ENCODE measurements at places on chromosomes 5 and 9.

DNA sequence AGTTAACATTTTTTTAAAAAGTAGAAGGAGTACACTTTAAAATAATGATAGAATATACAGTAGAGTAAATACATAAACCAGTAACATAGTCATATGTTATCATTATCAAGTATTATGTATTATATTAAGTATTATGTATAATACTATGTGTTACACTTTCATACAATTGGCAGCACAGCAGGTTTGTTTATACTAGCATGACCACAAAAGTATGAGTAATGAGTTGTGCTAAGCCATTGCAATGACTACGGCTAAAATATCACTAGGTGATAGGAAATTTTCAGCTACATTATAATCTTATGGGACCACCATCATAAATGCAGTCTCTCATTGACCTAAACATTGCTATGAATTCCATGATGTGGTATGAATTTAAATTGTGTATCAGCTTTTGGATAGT, 506.0 kb downstream of the HTR1A start:
- DNase-seq: no peak

- DNase-seq: no peak
Observed at GRCh38 chr9:8600914-8601680, 801.5 kb upstream of the DMAC1 start.

- DNase-seq: no peak
Observed at GRCh38 chr9:123551734-123552133, 195.7 kb downstream of the CRB2 start.

- no peak for DNase-seq
Observed at GRCh38 chr5:167305591-167306213, 985.7 kb upstream of the WWC1 start.

- no peak for DNase-seq
Observed at GRCh38 chr5:166166071-166166470, 2125.4 kb upstream of the WWC1 start.

DNA sequence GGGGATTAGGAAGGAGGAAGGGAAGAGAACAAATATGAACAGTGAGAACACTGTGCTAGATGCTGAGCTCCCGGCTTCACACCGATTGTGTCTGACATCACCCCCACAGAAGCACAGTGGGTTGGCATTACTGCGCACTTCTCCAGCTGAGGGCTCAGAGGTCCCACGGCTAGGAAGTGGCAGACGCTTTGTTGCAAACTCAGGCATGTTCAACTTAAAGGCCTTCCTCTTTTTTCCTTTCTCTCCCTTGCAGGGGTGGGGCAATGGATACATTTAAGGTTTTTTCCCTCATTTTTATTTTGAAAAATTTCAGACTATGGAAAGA, 15.5 kb upstream of the SHB start:
- DNase-seq: no peak

DNA sequence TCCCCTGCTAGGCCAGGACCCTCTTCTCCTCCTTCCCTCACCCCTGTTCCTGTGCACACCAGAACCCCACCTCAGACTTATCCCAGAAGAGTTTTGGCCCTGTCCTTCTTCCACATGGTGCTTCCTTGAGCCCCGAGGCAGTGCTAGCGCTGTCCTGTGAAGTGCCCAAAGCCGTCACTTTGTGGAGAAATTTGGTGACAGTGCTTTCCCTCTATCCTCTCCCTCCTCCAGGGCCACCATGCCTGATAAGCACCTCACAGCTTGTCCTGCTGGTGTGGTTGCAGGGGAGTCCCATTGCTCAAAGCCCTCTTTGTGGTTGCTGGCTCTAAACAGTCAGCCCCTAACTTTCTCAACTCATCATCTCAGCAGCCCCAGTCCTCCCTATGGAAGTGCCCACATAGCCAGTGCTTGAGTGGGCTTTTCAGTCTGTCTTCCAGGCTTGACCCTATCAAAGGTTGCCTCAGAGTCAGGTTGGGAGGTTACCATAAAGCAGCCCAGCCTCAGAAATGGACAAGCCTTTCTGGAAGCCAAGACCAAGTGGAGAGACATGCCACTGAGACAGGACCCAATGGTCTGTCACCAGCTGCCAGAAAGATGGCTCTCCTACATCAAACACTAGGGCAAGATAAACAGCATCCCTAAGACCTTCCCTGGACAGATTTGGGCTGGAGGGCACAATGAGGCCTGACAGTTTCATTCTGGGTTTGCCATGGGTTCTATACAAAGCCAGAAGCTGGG, 18.0 kb downstream of the IGIP start:
- no peak for DNase-seq

- DNase-seq: no peak
Observed at GRCh38 chr5:113435575-113435974, 786 bp upstream of the TSSK1B start.

DNA sequence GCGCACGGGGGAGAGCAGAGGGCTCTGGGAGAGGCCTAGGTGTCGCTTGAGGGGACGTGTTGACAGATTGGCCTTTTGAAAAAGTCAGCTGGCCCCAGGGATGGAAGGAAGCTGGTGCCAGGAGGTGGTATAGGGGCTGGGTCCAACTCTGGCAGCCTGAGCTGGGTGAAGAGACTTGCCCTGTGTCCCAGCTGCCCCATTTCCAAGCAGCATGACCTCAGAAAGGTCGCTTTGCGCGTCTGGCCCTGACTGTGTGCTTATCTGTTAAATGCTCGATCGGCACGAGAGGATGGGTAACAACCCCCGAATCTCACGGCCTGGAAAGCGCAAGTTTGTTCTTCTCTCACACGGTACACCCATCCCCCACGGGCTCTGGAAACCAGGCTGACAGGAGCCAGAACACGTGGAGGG, 31.2 kb upstream of the LAMC3 start:
- DNase-seq: no peak

DNA sequence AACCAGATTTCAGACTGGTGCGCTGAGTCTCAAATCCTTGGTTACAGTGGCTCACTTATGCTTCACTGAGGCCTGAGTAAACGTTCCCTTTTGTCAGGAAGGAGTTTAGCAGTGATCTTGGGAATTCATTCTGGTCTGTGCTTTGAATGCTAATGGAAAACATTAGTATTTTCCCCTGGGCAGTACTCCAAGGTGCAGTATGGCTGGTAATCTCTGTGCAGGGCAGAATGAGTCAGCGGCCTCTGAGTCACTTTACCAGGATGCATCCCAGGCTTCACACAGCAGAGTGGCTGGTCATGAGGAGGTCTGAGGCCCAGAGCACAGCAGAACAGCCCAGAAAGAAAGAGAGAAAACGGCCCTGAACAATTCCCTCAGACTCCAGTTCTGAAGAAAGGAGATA, 54.0 kb downstream of the PCA3 start:
- DNase-seq: no peak

DNA sequence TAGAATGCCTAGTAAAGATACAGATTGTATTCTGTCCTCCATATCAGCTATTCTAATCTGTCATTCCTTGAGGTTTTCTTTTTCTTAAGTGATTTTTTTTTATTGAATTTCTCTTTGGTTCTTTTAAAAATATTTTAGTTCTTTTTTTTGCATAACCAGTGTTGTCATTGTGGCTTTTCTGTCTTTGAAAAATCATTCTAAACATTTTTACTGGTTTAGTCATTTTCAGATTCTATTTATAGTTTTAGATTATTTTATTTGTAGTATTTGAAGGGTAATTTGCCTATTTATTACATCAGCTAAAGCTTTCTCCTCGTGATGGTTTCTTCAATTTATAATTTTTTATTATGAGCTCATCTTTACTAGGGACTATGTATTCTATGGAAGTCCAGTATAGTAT, 78.1 kb downstream of the NDUFAF2 start:
- DNase-seq: no peak

- no peak for DNase-seq
Observed at GRCh38 chr9:7009065-7009464, 251.3 kb downstream of the KDM4C start.

GRCh38 chr9:102840335-102840734, 154.8 kb upstream of the CYLC2 start:
- DNase-seq: no peak

DNA sequence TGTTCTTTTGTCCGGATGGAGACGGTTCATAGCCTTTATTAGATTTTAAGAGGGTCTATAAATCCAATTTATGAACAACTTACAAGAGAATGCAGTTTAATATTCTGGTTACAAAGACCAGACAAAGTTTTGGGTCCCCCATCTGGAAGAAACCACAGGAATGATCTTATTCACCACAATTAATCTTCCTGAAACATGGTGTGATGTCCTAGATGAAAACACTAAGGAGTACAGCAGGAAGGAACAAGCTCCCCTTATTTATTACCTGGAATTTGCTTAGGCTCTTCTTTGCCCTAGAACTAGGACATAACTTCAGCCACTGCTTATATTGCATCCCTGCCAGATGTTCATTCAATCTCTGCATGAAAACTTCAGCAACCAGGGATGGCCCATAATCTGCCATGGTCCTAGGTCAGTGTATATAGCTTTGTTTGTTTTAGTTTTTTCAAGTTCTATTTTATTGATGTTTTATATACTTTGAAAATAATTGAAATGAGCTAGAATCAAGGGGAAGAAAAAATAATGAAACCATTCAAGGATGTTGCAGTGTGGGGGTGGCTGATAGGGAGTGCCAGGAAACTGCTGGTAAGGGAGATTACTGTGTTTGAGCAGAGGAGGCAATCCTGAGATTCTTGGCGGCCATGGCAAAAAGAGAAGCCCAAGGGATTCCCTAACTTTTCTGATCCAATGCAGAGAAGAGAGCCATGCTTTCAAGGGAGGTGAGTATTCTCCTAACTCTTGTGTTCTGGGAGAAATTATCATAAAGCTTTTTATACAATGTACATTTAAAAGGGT, 16.8 kb downstream of the TXNDC8 start:
- DNase-seq: no peak

- no peak for DNase-seq
Observed at GRCh38 chr9:71279151-71279739, 157.8 kb upstream of the TRPM3 start.

DNA sequence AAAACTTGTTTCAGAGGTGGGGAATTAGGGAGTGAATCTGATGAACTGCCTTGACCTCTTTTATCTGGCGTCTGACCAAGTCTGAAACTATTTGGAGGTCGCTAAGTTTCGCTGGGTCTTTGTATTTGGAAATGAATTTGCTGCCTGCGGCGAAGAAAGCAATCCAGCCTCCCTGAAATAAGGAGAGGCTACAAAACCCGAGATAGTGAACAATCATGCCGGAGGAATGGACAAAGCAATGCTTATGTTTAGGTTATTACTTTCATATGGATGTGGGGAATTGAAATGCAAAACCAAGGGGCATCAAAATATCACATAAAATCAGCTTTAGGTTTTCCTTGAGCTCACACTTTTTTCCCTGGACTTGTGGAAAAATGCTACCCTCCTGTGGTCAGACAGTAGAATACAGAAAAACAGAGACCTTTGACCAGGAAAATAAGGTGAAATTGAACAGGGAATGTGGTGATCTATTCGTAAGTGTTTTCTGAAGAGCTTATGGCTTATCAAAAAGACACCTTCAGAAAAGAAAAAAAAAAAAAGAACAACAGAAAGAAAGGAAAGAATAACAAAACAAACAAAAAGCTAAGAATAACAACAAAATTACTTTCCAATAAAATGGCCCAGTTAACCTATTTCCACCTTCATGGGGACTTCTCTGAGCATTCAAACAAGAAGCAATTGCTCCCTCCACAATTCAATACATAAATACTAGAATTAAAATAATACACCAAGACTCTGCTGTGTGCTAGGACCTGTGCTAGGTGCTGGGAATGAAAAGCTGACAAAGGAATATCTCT, 68.6 kb upstream of the DPYSL3 start:
- no peak for DNase-seq

GRCh38 chr9:16414451-16414850, 456.0 kb downstream of the BNC2 start:
- no peak for DNase-seq

DNA sequence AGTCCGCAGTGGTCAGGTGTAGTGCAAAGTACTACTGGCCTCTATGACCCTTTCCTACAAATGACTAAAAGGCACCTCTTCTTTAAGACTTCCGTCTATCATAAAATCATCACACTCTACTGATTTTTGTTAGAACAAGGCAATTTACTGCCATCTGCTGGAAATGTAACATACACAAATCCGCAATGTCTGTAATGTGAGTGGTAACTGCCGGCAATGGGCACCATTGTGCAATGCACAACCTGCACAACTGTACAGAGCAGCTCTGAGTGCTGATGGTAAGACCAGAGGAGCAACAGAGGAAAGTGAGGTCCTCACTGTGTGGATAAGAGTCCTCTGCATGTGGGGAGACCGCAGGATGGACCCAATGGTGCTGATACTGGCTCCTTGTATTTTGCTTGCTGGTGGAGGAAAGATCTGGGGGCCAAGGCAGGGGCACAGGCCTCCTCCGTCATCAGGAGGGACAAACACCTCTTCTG, 103.7 kb downstream of the ATPSCKMT start:
- DNase-seq: no peak

GRCh38 chr5:164799391-164799790, 1294.0 kb downstream of the MAT2B start:
- DNase-seq: no peak

DNA sequence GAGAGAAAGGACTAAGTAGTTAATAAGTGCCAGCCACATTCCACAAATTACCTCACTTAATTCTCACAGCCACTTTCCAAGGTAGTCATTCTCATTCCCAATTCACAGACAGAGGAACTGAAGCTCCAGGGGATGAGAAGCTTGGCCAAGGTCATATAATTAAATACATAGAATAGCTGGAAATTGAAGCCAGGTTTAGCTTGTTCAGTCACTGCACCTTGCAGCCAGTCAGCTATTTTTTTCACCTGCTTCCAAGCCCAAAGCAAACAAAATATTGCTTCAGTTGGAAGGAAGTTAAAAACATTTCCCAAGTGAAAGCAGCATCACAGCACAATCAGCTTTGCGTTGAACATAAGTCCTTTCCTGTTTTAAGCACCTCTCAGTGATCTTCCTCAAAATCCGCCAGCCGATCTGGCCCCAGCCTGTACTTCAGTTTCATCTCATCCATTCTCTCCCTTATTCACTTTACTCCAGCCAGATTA, 4.8 kb downstream of the ALDH1A1 start:
- no peak for DNase-seq

- DNase-seq: no peak
Observed at GRCh38 chr9:122020398-122020797, 72.7 kb downstream of the TTLL11 start.

DNA sequence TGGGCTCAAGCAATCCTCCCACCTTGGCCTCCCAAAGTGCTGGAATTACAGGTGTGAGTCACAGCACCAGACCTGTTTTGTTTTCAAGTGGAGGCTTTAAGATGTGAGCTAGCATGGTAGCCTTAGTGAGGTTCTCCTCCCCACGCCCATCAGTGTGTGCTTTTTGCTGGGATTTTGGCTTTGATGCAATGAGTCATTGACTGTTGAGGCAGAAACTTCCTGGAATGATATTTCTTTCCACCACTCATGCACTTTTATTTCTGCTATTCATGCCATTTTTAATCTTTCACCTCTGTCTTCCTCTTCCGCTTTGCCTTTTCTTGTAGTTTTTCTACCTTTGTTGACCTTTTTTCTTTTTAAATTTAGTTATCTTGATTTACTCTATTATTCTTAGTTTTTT, 4.2 kb upstream of the NFIL3 start:
- no peak for DNase-seq

Measured in activated naive CD4-positive, alpha-beta T cell treated with anti-CD3 and anti-CD28 coated beads for 36 hours (primary cell).